ENCODE measurements at places on chromosomes 3 and 15.

DNA sequence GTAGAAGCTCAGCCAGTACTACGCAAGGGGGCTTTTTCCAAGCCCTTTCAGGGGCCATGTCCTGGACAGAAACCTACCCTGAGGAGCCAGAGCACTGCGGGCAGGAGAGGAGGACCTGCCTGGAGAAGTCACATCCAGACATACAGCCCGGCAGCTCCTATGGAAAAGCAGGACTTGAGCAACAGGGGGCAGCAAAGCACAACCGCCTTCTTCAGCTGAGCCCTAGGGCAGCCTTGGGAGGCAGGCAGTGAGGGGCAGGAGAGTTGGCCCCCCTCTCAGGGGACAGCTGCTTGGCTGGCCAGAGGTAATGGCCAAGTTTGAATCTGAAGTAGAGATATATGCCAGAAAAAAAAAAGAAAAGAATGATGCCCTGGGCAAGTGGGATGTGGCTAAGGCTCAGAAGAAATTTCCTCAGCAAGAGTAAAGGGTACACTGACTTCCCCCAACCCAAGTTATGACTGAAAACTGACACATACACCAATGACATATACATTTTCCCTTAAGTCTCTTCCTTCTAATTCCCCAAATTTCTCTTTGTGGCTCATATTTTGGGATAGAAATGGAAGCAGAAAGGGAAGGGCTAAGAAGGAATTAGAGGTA lies 56.9 kb downstream of the CYP19A1 start:
- peak; percentile 40 for DNase-seq

- no peak for DNase-seq
These were observed 5.0 kb downstream of the NUDT16 start for GRCh38 chr3:131386429-131387165.

DNA sequence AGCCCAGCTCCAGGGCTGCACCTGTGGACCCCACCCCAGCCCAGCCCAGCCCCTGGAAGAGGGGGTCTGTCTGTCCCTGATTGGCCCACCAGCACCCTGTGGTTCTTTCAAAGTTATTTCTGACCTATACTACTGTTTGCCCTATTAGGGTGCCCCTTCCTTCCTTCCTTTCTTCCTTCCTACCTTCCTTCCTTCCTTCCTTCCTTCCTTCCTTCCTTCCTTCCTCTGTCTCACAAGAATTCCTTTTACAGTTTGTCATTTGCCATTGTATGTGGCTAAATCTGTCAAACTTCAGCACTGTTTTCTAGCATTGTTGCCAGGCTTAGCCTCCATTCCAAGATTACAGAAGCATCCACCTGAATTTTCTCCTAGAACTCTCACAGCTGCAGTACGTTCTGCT lies 66.9 kb downstream of the KLF15 start:
- DNase-seq, result no peak

GRCh38 chr3:25894101-25894500 lies 104.2 kb downstream of the OXSM start:
- DNase-seq, result no peak

GRCh38 chr15:40302288-40302886 lies 5.3 kb downstream of the PLCB2 start:
- DNase-seq, result no peak

- DNase-seq, result no peak
These were observed 108.2 kb upstream of the KBTBD8 start for GRCh38 chr3:66889750-66890494.

GRCh38 chr3:31196881-31197364 lies 302.5 kb upstream of the GADL1 start:
- no peak for DNase-seq

DNA sequence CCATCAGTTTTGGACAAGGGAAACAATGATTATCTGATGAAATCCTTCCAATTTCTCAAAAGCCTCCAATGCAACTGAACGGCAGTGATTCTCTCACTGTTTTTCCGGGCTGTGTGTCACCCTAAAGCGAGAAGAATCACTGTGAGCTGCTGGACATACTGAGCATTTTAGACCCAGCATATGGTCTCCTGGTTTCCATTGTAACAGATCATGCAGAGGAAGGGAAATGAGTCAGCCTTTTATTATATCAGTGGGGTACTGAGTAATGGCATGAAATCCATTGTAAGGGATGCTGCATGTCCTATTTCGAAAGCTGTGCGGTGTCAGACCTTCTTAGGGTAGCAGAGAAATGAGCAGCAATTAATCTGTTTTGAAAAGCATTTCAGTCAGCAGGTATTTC lies 287.1 kb downstream of the IL5RA start:
- no peak for DNase-seq

DNA sequence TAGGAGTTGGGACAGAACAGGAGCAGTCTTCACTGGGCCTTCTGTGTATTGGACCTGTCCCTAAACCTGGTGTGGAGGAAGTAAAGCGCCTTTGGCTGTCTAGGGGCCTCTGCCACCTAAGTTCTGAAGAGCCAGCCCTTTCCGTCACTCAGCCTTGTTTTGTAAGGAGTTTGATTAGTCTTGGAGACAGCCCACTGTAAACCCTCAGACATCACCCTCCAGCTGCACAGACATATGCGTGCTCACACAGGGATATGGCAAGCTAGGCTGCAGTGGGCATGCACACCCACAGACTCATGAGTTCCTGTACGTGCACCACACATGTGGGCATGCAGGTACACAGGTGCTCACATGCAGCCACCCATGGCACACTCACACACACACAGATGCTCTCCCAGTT lies 5.2 kb downstream of the PRKCD start:
- DNase-seq, result no peak

- DNase-seq, result no peak
These were observed 5.7 kb downstream of the GHSR start for GRCh38 chr3:172442606-172443005.

- DNase-seq, result no peak
These were observed 12.0 kb downstream of the SSUH2 start for GRCh38 chr3:8632402-8633237.

DNA sequence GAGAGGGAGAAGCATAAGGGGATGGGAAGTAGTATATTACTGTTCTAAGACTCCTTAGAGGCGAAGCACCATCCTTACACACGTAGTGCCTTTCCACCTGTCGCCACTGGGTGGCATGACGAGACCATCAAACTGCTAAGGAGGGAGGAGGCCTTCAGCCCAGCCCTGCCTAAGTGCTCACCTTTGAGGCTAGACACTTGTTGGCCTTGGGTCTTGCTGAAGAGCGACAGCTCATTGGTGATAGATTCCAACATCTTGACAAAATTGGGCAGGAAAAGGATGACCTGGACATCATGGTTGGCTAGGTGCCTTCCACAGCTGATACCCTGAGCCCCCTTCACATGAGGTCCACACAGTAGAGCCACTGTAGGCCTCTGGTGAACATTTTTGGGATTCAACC lies 19.6 kb downstream of the CLK3 start:
- DNase-seq, result peak; percentile 61

- no peak for DNase-seq
These were observed 4.6 kb upstream of the DENND4A start for GRCh38 chr15:65796610-65797078.

GRCh38 chr3:110984456-110985250 lies 87.0 kb upstream of the NECTIN3 start:
- no peak for DNase-seq

GRCh38 chr3:112043621-112044201 lies 9.2 kb downstream of the TMPRSS7 start:
- peak; percentile 84 for DNase-seq

GRCh38 chr15:71891026-71891425 lies 80.7 kb downstream of the NR2E3 start:
- no peak for DNase-seq

DNA sequence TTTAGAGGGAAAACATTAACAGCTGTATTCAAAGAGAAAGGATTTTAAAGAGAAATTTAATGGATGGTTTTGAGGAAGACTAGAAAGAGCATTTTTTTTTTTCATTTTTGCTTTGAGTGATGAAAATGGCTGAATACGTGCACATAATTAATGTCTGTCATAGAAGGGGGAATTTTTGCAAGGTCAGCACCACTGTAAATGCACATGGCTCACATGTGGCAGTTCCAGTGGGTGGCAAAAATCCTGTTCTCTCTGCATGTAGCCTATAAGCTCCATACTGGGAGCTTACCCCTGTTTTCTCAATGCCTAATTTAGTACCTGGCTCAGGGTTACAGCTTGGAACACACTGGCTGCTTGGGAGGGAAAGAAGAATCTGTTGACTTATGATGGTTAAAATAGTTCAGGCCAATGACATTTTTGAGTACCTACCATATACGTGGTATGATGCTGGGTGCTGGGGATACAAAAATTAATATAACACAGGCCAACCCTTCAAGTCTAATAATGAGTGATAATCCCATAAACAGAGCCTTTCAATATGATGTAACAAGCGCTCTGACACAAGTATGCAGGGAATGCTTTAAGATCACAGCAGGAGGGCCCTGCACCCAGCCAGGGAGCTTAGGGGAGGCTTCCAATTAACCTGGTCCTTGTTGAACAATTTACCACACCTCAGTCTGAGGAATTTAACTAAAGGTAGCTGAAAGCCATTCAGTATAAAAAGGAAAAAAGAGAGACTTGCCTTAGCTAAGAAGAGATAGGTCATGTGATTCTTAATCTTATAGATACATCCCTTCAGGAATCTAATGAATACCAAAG lies 33.0 kb downstream of the HSPBAP1 start:
- no peak for DNase-seq

- no peak for DNase-seq
These were observed 51.8 kb downstream of the KLF15 start for GRCh38 chr3:126305427-126305826.

GRCh38 chr3:152786977-152787681 lies 47.8 kb upstream of the P2RY1 start:
- no peak for DNase-seq

- no peak for DNase-seq
These were observed 4.9 kb upstream of the SLC6A6 start for GRCh38 chr3:14397531-14397930.

DNA sequence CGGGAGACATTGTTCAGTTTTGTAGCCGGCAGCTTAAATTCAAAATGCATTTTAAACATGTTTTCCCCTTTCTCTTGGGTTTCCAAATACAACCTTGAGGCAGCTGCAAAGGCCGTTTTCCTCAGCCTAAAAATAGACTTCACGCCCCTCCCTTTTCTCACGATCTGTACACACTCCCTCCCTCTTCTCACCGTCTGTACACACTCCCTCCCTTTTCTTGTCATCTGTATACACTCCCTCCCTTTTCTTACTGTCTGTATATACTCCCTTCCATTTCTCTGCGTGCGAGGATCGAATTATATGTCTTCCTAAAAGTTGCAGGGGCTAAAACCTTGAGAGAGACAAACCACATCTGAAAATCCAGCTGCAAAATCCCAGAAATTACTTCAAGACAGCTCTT lies 8.9 kb downstream of the MUC4 start:
- no peak for DNase-seq

GRCh38 chr15:98773616-98774015 lies 125.3 kb downstream of the IGF1R start:
- DNase-seq, result no peak

DNA sequence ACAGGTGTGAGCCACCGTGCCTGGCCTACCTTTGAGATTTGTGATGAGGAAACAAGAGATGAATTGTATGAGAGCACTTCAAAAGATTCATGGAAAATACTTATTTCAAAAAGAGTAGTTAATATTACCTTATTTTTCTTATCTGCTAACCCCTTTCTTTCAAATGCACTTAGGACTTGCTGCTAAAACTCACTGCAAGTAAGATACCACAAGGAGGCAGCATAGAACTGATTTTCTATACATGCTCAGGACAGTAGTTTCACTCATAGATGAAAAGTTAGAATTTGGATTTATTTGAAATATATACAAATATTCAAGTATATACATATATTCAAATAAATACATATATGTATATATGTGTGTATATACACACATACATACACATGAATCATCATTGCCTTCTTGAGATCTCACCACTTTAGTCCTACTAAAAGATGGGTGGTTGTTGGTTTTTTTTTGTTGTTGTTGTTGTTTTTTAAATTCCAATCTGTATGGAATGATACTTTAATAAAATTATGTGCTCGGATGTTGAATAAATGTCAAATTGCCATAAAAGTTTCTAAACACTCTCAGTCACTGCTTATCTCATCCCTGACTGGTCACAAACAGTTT lies 2.4 kb downstream of the CCNDBP1 start:
- DNase-seq, result peak; percentile 45

GRCh38 chr3:267101-267500 lies 70.5 kb downstream of the CHL1 start:
- no peak for DNase-seq

GRCh38 chr3:64026346-64026745 lies 3.1 kb upstream of the PSMD6 start:
- DNase-seq, result no peak

- DNase-seq, result no peak
These were observed 433 bp upstream of the MITF start for GRCh38 chr3:69738859-69739203.

- peak; percentile 87 for DNase-seq
These were observed 3.6 kb upstream of the LRCH3 start for GRCh38 chr3:197787412-197787811.

GRCh38 chr15:40344631-40345120 lies 3.9 kb upstream of the CCDC9B start:
- peak; percentile 78 for DNase-seq

DNA sequence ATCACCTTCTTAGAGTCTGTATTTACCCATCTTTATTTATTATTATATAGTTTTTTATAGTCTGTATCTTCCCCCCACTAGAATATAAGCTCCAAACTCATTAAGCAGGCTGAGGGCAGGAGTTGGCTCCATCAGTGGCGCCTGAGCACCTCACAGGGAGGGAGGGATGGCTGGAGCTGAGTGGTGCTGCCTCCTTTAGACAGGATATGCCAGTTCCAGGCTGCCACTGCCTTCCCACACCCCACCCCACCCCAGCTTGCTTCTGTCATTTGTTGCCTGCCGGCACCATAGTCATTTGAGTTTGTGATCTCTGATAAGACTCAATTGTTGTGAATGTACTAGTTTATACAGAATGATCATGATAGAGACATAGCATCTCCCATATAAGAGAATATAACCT lies 85.5 kb downstream of the KLHL25 start:
- no peak for DNase-seq

- no peak for DNase-seq
These were observed 51.9 kb downstream of the NKIRAS1 start for GRCh38 chr3:23864931-23865330.

GRCh38 chr15:29872716-29873115 lies 50.4 kb upstream of the TJP1 start:
- DNase-seq, result no peak

DNA sequence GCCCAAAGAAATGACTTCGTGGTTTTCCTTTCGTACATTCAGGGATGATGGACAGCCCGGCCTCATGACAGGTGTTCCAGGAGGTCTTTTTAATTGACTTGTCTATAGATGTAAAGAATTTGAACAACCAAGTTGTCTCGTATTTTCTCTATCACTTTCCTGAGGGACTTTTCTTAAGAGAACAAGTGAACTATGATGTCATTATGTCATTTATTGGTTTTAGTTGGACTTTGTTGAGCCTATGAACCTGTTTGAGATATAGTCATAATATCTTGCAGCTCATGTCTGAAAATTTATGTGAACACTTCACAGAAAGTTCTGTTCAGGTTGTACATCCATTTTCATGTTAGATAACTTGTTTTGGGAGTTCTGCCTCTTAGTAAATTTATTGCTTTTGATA lies 89.2 kb downstream of the RBMS3 start:
- DNase-seq, result no peak

GRCh38 chr3:30185872-30186271 lies 420.5 kb upstream of the TGFBR2 start:
- no peak for DNase-seq

All from T47D (cell line).